ENCODE measurements at places on chromosomes 4 and X.

- DNase-seq: no peak
These were observed 50.6 kb upstream of the TENM3 start for GRCh38 chr4:182192511-182193181.

DNA sequence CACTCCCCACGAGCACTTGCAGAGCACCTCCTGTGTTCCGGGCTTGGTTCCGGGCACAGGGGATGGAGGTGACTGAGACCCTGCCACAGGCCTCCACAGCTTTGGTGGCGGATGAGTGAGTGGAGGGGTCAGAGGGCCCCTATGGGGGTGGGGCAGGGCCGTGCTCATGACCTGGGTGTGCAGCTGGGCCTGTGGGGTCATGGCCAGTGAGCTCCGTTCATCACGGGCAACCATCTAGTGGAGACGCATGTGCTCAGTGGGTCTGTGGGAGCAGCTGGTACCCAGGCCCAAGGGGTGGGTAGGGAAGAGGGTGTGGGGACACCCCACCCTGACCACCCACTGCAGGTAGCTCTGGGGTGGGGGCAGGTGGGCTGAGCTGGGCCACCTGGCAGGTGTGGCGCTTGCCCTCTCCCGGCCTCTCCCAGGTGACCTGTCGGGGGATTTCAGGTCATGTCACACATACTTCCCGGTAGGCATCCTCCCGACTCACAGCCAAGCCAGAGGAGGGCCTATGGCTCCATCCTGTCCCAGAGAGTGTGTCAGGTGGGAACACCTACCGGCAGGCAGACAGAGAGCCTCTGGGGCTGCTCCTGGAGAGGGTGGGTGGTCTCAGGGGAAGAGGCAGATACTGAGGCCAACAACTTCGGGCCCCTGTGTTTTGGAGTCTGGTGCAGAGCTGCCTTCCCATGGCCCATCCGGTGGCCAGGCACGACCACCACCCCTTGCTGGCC lies 3.6 kb downstream of the PSAPL1 start:
- no peak for DNase-seq

DNA sequence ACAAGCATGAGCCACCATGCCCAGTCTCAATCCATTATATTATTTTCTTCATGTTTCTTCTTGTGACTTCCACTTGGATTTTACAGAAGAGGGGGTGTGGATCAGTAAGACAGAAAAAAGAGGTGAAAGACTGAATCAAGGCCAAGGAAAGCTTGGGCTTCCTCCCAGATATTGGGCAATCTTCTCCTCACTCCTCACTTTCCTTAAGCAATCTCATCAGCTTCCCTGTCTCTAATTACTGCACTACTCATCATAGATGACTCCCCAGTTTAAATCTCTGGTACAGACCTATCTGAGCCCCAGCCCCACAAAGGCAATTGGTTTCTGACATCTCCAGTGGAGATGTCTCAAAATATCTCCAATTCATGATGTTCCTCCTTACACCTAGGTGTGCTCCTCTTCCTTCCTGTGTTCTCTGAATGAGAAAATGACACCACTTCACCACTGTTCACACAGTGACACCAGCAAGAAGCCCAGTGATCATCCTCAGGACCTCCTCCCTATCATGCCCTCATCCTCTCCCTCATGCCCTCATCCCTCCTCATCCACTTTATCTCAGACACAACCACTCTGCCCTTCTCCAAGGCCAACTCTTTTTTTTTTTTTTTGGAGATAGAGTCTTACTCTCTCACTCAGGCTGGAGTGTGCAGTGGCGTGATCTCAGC lies 44.8 kb upstream of the HERC6 start:
- DNase-seq: no peak

DNA sequence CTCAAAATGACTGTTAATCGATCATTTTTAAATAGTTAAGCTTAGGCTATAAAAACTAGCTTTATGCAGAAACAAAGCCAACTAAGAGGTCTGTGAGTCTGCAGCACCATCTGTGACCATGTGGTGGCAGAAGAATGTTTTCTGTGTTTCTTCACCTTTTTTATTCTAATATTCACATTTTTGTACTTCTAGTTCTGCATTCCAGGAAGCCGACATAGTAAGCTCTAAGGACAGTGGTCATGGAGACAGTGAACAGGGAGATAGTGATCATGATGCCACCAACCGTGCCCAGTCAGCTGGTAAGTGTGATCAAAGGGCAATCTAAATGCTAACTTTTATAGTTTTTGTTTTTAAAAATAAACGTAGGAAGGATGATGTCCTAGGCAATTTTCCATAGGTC lies 5.6 kb downstream of the PCDH10 start:
- DNase-seq: no peak

- no peak for DNase-seq
These were observed 63.7 kb downstream of the COL25A1 start for GRCh38 chr4:109238746-109239145.

GRCh38 chr4:82421796-82422560 lies 8.3 kb downstream of the HNRNPDL start:
- no peak for DNase-seq

GRCh38 chr4:106238820-106239420 lies 77.1 kb downstream of the TBCK start:
- DNase-seq: no peak

GRCh38 chr4:20356565-20356964 lies 104.9 kb downstream of the SLIT2 start:
- no peak for DNase-seq

GRCh38 chr4:13917015-13917414 lies 289.5 kb upstream of the BOD1L1 start:
- DNase-seq: no peak

DNA sequence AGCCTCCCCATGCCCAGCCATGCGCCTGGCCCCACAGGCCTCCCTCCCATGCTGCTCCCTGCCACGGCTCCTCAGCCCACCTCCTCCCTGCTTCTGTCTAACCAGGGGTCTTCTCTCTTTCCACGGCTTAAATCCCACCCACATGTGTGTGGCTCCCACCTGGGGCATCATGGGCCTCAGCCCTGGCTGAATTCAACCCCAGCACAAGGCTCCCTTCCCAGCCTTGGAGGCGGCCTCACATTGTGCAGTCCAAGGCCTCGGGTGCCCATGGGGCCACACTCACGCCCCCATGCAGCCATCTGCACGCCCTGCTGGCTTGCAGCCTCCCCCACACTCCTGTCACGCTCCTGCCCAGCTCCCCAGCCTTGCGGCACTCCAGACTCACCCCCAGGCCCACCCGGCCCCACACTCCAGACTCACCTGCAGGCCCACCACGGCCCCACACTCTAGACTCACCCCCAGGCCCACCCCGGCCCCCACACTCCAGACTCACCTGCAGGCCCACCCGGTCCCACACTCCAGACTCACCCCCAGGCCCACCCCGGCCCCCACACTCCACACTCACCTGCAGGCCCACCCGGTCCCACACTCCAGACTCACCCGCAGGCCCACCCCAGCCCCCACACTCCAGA lies 27.0 kb downstream of the MAEA start:
- DNase-seq: no peak

DNA sequence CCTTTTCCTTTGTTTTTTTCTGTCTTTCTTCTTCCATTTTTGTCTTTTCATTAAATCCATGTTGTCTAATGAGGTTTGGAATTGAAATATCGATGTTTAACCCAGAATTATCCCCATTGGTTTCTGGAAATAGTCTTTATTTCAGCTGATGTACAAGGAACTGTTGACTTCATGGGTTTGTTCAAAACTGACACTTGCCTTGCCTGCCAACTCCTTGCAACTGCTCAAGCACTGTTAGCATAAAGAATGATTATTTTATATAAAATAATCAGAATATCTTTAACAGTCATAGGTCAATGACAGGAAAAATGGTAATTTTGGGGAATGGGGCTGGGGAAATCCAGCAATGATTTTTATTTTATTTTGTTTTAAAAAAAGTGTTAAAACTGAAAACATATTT lies 359.6 kb upstream of the LCORL start:
- DNase-seq: no peak

GRCh38 chr4:16524406-16524805 lies 298.1 kb upstream of the TAPT1 start:
- no peak for DNase-seq

DNA sequence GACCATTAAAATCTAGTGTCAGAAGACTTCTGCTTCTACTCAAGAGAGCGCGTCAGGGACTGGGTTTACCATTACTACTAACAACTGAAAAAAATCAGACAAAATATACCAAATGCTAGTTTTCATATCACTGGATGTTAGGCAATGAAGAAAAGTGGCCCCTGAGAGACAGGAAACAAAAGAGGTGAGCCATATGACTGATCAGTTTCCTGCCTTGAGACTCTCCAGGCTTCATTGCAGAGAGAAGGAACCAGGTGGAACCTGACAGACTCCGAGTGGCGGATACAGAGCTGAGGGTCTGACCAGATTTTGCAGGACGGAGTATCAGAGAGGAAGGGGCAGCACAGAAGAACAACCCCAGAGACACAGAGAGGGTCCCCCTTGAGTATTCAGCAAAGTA lies 86.3 kb downstream of the C4orf51 start:
- DNase-seq: no peak

GRCh38 chr4:65943076-65943475 lies 272.8 kb upstream of the EPHA5 start:
- DNase-seq: peak; percentile 0

GRCh38 chr4:91256043-91256442 lies 1047.7 kb upstream of the GRID2 start:
- DNase-seq: no peak

DNA sequence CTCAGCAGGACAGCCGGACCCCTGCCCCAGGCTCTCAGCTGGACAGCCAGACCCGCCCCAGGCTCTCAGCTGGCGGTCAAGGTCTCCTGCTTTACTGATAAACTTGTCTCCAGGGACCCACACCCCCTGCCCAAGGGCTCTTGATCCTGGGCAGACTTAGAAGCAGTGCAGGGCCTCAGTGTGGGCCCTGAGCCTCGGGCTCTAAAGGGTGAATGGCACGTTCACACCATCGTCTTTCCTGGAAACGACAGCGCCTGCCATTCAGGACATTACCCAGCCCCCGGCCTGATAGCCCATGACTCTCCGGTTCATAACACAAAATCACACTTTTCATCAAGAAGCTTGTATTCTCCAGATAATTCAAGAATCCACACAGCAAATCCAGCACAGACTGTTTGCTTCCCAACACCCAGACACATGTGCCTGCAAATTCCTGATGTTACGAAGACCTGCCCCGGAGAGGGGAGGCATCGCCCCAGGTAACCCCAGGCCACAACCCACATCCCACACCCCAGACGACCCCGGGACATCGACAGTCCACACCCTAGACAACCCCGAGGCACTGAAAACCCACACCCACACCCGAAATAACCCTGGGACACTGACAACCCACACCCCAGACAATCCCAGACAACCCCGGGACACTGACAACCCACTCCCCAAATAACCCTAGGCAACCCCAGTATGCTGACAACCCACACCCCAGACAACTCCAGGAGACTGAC lies 136.8 kb downstream of the FAM53A start:
- no peak for DNase-seq

- DNase-seq: no peak
These were observed 454.7 kb downstream of the PPP4R3C start for GRCh38 chrX:27008486-27008885.

- DNase-seq: no peak
These were observed 53.8 kb upstream of the TXK start for GRCh38 chr4:48187813-48188212.

DNA sequence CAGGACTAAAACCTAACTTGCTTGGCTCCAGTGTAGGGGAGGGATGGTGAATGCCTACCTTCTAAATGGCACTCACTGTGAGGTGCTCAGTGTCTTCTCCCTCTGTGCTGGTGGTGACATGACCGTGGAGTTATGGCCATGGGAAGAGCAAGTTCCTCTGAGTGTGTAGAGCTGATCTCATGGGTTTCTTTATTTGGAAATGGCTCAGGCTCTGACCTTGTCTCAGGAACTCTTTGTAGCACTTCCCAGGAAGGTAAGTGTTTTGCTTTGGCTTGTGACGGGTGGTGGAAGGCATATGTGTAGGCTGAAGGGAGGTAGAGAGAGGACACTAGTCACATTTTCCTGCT lies 6.4 kb downstream of the MSN start:
- no peak for DNase-seq

DNA sequence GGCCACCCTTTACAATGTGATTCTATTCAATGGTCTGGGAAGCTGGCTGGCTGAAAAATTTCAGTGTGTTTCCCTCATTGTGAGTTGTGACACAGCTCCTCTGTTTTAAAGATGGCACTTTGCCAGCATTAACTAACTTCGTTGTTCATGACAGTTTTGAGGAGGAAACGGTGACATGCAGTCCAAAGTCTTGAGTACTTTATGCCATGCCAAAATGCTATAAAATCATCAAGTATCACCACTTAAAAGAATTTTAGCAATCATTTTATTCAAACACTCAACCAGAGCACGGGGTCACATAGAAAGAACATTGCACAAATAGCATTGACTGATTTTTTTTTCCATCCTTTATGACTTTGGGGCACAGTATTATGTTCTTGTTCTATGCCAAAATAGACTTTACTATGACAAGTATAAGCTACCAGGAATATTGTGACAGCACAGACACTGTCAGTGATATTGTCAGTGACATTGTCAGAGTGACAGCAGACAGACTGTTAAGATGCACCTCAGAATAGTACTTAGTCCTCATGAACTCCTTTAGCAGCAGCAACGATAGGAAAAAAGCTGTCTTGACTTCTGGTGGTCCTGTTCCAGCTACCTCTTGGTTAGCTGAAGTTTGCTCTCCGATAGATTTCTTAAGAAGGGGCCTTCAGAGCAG lies 46.7 kb downstream of the CXCL13 start:
- DNase-seq: no peak

DNA sequence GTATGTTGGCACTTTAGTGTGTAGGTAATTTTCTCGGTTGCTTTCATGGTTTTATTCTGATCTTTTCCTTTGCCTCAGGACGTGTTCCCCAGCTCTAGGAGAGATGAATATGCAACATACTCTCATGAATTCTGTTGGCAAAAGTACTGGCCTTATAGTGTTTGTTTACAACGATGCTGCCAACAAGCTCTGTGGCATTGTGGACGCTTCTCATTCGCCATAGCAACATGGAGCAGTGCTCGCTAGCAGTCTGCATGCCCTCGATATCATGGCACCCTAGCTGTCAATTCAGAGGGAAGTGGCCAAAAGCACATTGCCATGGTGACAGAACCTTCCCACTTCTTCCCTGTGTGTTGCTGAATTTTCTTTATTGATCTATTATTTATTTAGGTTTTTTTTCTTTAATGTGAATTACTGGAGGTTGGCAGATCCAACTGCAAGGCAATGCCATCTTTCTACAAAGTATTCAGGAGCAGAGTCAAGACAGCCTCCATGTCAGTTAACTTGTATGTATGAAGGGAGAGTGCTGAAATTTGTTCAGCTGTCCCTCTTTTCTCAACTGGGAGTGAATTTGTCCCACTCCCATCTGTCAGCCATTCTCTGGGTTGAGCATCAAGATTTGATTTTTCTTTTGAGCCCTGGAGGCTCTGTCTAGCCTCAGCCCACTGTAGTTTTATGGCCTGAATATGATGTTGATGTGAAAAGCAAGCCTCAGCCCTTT lies 224.9 kb upstream of the VCX3A start:
- no peak for DNase-seq
